ENCODE measurements at places on chromosomes 13 and 19. TPM values are rescaled to one million over a fixed set of nuclear protein-coding genes. Genes with fewer than 3 reads are reported as not detected.

DNA sequence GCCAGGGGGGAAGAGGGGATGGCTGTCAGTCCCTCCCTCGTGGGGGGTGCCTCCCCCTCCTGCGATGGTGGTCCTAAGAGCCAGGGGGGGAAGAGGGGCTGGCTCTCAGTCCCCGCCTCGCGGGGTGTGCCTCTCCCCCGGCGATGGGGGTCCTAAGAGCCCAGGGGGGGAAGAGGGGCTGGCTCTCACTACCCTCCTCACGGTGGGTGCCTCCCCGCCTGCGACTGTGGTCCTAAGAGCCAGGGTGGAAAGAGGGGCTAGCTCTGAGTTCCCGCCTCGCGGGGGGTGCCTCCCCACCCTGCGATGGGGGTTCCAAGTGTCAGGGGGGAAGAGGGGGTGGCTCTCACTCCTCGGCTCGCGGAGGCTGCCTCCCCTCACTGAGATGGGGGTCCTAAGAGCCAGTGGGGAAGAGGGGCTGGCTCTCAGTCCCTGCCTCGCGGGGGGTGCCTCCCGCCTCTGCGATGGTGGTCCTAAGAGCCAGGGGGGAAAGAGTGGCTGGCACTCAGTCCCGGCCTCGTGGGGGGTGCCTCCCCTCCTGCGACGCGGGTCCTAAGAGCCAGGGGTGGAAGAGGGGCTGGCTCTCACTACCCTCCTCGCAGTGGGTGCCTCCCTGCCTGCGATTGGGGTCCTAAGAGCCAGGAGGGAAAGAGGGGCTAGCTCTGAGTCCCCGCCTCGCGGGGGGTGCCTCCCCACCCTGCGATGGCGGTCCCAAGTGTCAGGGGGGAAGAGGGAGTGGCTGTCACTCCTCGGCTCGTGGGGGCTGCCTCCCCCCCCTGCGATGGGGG lies 2325.6 kb upstream of the PCDH20 start:
- H3K4me1 ChIP-seq: no peaks in the 10 kb centered on the region
- no peak overlapping the region for H3K4me3 ChIP-seq
- H3K27me3 ChIP-seq: no peaks in the 10 kb centered on the region
- H3K27ac ChIP-seq: no peak overlapping the region

GRCh38 chr19:13092158-13092543 lies 10.5 kb downstream of the LYL1 start:
- no peaks in the 10 kb centered on the region for H3K27me3 ChIP-seq
- H3K4me3 ChIP-seq: no peak overlapping the region
- H3K4me1 ChIP-seq: peaks cover 53% of the 10 kb centered on the region
- peaks cover 19% of the 10 kb centered on the region for H3K36me3 ChIP-seq
- H3K27ac ChIP-seq: peak overlapping the region; percentile 93
- peak; percentile 62 for DNase-seq

GRCh38 chr13:93001866-93002461 lies 224.6 kb upstream of the GPC6 start:
- no peaks in the 10 kb centered on the region for H3K27me3 ChIP-seq
- no peak overlapping the region for H3K27ac ChIP-seq
- H3K36me3 ChIP-seq: no peaks in the 10 kb centered on the region

- no peak overlapping the region for H3K4me3 ChIP-seq
- H3K36me3 ChIP-seq: no peaks in the 10 kb centered on the region
- H3K27me3 ChIP-seq: no peaks in the 10 kb centered on the region
- DNase-seq: no peak
- H3K27ac ChIP-seq: no peak overlapping the region
Observed at GRCh38 chr19:51071095-51071405, 6.2 kb upstream of the KLK13 start.

- no peaks in the 10 kb centered on the region for H3K4me1 ChIP-seq
- no peak overlapping the region for H3K4me3 ChIP-seq
- DNase-seq: no peak
- no peaks in the 10 kb centered on the region for H3K36me3 ChIP-seq
- H3K27ac ChIP-seq: no peak overlapping the region
Observed at GRCh38 chr19:30333291-30334065, 38.7 kb upstream of the ZNF536 start.

GRCh38 chr13:64041296-64041695 lies 2625.6 kb upstream of the PCDH20 start:
- no peak overlapping the region for H3K4me3 ChIP-seq
- H3K4me1 ChIP-seq: no peaks in the 10 kb centered on the region
- DNase-seq: no peak
- no peaks in the 10 kb centered on the region for H3K27me3 ChIP-seq
- no peak overlapping the region for H3K27ac ChIP-seq

Gene ZNF835
- total RNA-seq: 4.0 TPM

Gene AP1M2
- total RNA-seq: not detected

Gene CIRBP
- 442 TPM for total RNA-seq

Data from ascending aorta (tissue), 2 donors.